ENCODE measurements at places on chromosomes 13 and 19.

- no peak for DNase-seq
Measured at GRCh38 chr19:19315444-19315843, 4.9 kb downstream of the SUGP1 start.

- DNase-seq, result no peak
Measured at GRCh38 chr19:32676186-32676894, 692 bp downstream of the RGS9BP start.

DNA sequence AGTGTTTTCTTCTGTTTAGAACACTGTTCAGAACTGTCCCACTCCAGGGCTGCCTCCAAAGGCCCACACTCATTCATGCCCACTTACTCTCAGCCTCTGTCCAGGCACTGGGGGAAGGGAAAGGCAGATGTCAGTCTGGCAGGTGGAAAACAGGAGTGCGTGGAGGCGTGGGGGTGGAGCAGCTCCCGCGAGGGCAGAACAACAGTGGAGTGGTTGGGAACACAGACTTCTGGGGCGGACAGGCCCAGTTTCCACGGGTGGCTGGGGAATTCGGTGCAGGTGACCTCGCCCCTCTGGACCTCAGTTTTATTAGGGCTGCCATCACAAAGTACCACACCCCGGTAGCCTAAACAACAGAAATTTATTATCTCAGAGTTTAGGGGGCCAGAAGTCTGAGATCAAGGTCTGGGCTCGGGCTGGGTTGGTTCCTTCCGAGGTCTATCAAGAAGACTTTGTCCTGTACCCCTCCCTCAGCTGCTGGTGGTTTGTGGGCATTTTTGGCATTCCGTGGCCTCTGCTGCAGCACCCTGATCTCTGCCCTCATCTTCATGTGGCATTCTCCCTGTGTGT is 59.7 kb downstream of the SIPA1L3 start:
- DNase-seq, result no peak

DNA sequence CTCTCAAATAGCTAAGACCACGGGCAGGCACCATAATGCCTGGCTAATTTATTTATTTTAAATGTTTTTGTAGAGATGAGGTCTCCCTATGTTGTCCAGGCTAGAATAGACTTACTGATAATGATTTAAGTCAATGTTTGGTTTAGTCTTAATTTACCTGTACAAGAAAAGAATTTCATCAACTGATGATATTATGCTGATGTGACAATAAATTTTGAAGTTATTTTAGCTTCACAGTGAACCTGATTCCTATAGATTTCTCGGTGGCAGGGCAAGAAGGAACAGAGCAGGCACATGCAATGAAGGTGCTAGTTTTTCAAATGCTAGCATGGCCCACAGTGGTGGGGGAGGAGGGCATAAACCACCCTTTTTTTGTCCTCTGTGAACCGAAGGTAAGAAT is 42.6 kb upstream of the CBY2 start:
- no peak for DNase-seq

GRCh38 chr13:104868806-104869205 is 1666.7 kb downstream of the EFNB2 start:
- no peak for DNase-seq

GRCh38 chr19:41296433-41296871 is 13.5 kb upstream of the CCDC97 start:
- DNase-seq, result no peak

DNA sequence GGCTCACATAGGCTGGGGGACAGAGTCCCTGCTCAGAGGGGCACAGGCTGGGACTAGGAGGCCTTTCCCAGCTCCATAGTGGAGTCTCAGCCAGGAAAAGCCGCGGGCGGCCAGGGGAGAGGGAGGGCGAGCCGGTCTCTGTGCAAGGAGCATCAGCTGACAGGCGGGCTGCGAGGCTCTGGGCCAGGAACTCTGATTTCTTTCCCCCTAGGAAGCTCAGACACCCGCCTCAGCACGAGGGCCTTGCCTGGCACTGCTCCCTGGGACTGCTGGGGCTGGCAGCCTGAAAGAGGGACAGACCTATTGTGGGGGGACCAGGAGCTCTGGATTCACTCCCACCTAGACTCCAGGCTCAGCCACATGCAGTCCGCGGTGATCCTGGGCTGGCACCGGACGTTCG is 2.2 kb upstream of the PLK5 start:
- DNase-seq, result no peak

DNA sequence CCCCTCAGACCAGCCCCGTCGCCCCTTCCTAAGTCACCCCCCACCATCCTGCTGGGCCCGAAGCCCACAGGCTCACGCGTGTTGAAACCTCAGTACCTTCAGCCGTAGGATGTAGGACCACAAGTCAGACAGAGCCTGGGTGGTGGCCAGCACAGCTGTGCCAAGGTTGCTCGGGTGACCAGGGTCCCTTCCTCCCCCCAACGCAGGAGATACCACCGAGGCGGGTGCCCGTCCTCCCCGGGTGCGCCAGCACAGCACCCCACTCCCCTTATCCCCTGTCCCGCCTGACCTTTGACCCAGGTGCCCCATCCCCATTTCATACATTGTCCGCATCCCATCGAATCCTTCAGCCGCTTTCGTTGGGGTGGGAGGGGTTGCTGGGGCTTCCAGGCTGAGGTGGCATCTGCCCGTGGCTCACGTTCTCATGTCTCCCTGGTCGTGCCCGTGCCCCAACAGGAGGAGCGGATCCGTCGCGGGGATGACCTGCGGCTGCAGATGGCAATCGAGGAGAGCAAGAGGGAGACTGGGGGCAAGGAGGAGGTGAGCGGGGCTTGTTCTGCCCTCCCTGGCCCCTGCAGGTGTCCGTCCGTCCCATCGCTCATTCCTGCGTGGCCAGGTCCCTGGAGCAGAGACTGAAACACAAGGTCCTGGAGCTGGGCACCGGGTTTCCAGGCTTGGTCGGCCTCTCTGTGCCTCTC is 14.5 kb downstream of the EPN1 start:
- DNase-seq, result no peak

DNA sequence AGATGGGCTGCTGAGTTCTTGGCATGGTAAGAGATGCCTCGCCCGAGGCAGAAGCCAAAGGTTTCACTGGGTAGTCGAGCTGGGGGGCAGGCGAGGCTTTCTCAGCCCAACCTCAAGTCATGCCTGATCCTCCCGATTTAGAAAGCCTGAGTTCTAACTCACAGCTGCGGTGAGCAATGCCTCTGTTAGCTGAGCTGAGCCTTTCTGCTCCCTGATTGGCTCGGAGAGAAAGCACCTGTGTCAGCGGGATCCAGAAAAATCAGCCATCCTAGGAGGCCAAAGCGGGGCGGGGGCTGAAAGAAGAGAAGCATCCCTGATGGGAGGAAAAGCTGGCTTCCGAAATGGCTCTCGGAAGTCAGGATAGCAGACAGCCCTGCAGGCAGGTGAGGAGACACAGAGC is 44.7 kb downstream of the CACNA1A start:
- DNase-seq, result no peak

DNA sequence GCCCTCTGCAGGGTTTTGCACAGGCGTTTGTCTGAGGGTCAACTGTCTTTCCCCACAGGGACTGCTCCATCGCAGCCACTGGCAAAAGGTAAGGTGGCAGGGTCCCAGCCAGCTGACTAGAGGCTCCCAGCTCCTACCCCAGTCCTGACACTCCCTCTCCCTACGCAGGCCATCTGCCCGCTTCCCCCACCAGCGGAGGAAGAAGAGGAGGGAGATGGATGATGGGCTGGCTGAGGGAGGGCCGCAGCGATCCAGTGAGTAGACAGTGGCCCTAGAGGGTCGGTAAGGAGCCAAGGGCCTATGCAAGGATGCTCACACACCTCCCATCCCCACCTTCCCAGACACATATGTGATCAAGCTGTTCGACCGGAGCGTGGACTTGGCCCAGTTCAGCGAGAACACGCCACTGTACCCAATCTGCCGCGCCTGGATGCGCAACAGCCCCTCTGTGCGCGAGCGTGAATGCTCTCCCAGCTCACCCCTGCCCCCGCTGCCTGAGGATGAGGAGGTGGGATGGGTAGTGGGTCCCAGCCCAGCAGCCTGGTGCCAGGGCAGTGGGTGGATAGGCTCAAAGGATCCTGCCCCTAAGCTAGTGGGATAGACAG is 4.0 kb downstream of the HSPB6 start:
- no peak for DNase-seq

DNA sequence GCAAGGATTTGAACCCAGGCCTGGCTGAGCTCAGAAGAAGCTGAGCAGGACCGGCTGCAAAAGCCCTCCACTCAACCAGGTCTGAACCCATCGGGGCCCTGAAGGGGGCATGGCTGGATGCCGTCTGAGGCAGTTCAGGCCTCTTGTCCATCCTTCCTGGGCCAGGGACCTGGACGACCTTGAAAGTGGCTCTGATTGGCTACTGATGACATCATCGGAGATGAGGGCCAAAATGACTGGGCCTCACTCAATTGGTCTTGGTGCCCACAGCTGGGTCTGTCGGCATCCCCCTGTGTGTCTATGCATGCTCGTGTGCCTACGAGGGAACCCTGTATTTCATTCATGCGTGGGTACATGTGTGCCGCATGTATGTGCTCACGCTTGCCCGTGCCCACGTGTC is 71.8 kb downstream of the PTPRS start:
- no peak for DNase-seq

DNA sequence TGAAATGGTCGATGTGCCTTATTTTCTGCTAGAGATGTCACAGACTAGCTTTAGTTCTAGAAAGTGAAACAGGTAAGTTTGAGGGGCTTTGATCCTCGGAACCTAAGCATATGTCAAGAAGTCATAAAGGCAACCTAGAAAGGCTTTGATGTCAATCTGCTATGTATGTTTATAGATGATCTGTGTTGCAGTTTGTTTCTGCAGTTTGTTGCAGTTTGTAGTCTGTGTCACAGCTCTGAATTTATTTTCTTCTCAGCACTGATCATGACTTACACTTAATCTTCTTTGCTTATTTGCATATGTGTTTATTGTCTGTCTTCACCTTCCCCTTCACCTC is 5.9 kb downstream of the LSM14A start:
- no peak for DNase-seq

DNA sequence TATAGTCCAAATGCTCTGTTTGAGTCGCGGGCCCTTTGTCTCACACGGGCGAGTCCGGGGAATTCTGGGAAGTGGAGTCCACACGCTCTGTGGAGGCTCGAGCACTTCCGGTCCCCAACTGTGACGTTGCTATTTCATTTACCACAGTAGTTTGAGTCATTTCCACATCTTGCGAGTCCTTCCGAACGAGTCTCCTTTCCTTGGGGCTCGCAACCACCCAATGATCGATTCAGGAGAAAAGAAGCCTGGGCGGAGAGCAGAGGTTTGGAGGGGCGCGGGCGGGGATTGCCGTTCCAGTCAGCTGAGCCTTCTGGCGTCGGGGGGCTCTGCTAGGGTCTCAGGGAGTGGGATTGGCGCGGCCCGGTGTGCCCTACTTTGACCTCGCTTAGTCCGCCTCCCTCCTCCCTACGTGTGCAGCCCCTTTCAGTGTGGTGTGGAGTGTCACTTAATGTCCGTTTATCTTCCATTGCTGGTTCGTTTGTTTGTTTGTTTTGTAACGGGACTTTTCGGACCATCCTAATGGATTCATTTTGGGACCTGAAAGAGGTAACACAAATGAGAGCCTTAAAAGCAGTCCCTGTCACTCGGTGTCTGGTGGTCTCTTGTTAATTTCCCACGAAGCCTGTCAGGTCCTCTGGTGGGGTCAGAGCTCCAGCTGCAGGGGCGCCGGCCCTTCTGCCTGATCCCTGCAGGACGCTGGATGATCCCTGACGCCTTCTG is at the start of gene ZNF222:
Gene ZNF222 (plus strand): TSS at position 163 of the 720 bp plus-strand sequence. CDS start 58 bp downstream, at position 221.
- DNase-seq, result no peak

- DNase-seq, result no peak
Measured at GRCh38 chr13:100875392-100876043, 200.9 kb upstream of the TMTC4 start.

DNA sequence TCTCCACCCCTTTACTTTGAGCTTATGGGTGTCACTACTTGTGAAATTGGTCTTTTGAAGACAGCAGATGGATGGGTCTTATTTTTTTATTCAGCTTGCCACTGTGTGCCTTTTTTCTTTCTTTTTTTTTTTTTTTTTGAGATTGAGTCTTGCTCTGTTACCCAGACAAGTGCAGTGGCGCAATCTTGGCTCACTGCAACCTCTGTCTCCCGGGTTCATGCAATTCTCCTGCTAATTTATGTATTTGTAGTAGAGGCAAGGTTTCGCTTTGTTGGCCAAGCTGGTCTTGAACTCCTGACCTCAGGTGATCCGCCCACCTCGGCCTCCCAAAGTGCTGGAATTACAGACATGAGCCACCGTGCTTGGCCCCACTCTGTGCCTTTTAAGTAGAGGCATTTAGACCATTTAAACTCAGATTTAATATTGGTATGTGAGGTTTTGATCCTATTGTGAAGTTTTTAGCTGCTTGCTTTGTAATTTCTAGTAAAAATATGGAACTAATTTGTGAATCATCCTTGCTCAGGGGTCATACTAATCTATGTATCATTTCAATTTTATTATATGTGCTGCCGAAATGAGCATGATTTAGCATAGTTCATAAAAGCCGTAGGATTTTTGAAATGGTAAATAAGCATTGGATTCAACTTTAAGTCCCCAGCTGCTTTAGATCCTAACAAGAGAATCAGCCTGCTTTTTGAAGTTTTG is 584.5 kb downstream of the SLITRK1 start:
- no peak for DNase-seq
